ENCODE measurements at places on chromosomes 6 and 20.

GRCh38 chr6:16633961-16634360 lies 127.3 kb downstream of the ATXN1 start:
- no peak for DNase-seq

GRCh38 chr6:37059344-37060194 lies 54.1 kb downstream of the FGD2 start:
- no peak for DNase-seq

- no peak for DNase-seq
Measured at GRCh38 chr6:20467437-20467836, 65.8 kb downstream of the E2F3 start.

DNA sequence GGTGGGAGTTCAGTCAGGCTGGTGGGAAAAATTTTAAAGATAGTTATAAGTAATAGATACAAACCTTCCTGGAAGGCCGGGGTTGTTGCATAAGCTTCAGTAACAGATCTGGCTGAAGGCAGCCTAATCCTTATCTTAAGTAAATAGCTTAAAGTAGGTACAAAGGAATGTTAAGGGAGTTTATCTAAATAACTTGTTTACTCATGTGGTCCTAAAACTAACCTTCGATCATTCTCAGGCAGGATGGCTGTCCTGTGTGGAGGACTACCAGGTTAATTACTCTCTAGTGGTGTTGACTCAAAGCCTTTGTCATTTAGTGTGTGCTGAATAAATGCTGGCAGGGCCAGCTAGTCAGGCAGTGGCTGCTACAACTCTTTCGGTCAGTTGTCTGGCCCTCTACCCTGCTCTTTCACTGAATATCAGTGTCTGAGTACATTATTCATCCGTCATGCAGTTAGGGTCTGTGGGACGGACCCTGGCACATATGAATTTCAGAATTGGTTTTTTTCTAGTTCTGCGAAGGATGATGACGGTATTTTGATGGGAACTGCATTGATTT lies 131.6 kb upstream of the TAB2 start:
- no peak for DNase-seq

GRCh38 chr20:54347166-54347833 lies 128.1 kb upstream of the DOK5 start:
- DNase-seq, result no peak

DNA sequence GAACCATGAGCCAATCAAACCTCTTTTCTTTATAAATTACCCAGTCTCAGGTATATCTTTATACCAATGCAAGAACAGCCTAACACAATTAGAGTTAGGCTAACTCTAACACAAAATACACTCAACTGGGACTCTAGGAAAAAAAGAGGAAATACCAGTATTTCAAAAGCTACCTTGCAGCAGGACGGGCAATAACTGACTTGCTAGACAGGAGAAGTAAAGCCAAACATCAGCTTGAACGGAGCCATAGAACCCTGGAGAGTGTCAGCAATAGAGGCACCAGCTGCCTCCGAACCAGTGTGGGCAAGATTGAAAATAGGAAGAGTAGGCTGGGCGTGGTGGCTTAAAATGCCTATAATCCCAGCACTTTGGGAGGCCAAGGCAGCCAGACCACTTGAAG lies 162.0 kb upstream of the SOX4 start:
- no peak for DNase-seq

DNA sequence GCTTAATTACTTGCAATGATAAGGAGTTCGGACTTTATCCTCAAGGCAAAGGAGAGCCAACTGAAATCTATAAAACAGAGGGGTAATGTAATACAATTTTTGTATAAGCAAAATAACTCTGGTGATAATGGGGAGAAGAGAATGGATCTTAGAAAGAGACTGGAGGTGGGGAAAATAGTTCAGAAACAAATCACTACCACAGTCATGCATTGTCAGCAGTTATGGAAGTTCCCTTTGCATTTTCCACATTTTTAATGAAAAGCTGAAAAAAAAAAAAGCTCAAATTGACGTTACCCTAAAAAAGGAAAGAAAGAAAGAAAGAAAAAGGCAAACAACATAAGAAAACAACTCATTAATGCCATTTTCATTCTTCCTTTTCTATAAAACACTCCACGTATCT lies 337.6 kb upstream of the HSF2 start:
- no peak for DNase-seq

- no peak for DNase-seq
Measured at GRCh38 chr6:25717866-25718740, 36.4 kb upstream of the SLC17A4 start.

DNA sequence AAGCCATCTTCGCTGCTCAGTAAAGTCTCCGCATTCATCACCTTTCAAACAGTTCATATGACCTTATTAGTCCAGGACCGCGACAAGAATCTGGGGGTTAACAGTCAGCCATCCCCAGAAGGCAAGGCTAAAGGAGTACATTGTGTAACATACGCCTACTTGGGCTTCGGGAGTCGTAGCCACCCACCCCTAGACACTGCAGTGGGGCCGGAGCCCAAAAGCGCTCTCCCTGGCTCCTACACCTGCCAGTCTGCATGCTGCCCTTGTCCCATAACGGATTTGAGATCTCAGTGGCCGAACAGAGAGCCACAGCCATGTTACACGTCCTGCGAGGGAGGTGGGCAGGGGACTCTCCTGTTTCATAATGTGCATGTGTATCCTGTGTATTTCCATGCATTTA lies 1405.5 kb downstream of the GRIK2 start:
- DNase-seq, result no peak

- DNase-seq, result no peak
Measured at GRCh38 chr20:62597416-62598115, 44.7 kb upstream of the SLCO4A1 start.

GRCh38 chr20:49858076-49858585 lies 45.5 kb downstream of the SLC9A8 start:
- DNase-seq, result no peak

GRCh38 chr6:129280749-129281148 lies 397.8 kb downstream of the LAMA2 start:
- DNase-seq, result peak; percentile 10

DNA sequence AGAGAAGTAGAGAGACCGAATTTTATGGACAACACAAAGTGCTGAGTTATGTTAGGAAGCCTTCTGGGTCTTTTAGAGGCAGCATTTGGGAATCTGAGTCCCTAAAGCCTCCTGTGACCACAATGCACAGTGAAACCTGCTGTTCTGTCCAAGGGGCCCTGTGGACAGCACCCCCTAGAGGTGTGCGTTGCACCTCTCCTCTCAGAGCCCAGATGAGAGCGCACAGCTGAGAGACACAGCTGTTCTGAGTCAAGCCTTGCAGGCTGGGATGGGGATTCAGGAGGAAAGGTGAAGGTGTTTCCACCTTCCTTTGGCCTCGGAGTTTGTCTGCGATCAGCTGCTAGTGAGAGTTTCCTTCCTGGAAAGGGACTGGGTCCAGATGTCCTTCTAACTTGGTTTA lies 13.0 kb downstream of the PCK1 start:
- DNase-seq, result peak; percentile 20

GRCh38 chr20:49833483-49833882 lies 20.9 kb downstream of the SLC9A8 start:
- DNase-seq, result no peak

DNA sequence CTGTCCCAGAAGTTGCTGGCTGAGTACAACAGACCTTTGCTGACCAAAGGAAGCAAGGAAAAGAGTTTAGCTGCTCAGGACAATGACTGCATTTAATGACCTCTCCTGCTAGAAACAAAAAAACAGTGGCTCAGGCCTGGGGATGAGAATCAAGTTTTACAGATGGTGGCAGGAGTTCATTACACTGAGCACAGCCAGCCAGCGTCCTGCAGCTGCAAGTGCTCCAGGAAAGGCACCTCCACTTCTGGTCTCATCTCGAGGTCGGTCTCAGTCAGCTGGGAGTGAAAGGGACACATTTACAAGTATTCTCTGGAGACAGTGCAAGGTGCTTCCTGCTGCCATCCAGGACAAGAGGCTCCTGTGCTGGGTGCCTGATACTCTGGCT lies 362.7 kb downstream of the THBS2 start:
- no peak for DNase-seq

DNA sequence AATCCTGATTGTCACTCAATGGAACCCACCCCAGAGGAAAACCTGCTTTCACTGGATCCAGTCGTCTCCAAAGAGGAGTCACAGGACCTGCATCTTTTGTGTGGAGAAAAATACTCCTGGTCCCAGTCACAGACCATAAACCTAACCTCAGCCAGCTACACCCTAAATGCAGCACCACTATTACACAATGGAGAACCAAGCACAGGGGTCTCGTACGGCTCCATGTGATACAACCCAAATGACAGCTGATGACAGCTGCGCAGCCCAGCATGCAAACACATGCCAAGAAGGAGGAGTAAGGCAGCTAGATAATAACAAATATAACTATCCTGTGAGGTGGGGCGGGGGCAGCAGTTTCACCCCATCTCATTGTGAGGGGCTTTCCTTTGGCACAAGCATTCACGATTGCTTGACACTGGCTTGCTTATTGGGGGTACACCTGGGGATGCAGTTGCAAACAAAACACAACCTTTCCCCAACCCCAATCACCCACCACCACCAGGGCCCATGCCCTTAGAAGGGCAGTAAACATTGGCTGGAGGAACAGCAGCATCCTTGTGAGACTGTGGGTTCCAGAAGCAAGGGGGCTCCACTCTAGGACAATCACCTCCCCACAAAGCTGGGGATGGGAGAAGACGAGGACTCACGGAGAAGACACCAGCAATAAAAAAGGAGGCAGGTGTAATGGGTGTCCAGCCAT lies 51.5 kb downstream of the TRERF1 start:
- DNase-seq, result no peak

All from DND-41 (cell line).